ENCODE measurements at places on chromosomes 2 and 18. TPM values are rescaled to one million over a fixed set of nuclear protein-coding genes. Genes with fewer than 3 reads are reported as not detected.

- no peak for DNase-seq
Observed at GRCh38 chr2:57204364-57204763, 842.2 kb upstream of the VRK2 start.

DNA sequence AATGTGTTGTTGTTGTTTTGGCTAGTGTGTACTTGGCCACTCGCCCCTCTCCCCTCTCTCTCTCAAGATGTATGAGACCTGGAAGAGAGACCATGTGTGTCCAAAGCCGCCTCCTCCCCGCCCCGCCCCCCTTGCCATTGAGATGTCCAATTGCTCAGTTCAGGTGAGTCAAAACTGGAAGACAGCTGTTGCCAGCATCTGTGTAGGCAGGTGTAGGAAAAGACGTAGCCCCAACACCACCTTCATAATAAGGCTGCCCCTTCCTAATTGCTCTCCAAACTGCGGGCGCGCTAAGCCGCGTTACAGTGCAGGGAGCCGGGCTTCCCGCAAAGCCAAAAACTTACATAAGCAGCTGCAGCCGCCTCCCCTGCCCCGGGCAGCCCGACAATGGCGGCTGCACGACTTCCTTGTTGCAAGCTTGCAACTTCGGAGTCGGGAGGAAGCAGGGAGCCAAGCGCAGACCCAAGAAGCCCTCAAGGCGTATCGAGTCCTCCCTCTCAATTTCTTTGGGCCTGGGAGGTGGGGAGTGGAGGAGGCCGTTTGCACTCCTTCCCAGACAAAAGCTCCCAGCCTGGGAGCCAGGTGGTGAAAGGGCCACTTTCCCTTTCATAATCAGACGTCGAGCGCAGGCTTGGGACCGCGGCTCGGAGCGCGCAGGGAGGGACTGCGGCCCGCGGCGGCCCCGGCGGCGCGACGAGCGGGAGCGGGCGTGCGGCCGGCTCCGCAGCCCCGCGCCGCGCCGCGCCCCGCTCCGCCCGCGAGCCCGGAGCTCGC is 882 bp downstream of the ZBTB14 start:
- DNase-seq: peak; percentile 79

DNA sequence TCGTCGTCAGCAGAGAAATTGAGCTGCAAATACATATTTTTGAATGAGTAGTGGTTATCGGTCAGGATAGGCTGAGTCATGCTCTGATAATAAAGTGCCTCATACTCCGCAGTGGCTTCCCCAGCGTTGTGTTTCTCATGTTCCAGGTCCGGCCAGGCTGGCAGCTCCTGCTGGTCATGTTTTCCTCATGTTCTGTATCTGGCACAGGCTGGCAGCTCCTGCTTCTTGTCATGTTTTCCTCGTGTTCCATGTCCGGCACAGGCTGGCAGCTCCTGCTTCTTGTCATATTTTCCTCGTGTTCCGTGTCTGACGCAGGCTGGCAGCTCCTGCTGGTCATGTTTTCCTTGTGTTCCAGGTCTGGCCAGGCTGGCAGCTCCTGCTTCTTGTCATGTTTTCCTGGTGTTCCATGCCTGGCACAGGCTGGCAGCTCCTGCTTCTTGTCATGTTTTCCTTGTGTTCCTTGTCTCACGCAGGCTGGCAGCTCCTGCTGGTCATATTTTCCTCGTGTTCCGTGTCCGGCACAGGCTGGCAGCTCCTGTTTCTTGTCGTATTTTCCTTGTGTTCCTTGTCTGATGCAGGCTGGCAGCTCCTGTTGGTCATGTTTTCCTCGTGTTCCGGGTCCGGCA is 148.9 kb downstream of the ATP9B start:
- DNase-seq: no peak

DNA sequence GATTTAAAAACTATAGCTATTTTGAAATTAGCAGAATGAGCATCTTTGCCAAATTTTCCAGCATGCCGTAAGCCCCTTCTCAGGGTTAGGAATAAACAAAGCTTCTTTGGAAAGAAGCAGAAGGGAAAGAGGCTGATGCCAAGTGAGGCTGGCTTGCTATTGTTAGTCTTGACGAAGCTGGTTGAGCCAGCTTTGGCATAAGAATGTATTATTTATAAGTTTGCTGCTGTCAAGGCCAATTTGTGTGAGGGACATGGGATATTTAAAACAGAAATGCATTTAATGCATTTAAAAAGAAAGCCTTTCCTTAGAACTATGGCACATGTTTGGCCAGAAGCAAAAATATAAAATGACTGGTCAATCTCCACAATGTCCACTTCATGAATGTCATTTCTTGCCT is 52.5 kb upstream of the TTN start:
- DNase-seq: no peak

GRCh38 chr2:209663139-209663538 is 108.5 kb upstream of the UNC80 start:
- no peak for DNase-seq

ITGA6 gene
- 7.9 TPM for total RNA-seq

- DNase-seq: no peak
Observed at GRCh38 chr2:36820942-36821605, 124.6 kb downstream of the VIT start.

LMAN1 gene
- 134 TPM for total RNA-seq

DNA sequence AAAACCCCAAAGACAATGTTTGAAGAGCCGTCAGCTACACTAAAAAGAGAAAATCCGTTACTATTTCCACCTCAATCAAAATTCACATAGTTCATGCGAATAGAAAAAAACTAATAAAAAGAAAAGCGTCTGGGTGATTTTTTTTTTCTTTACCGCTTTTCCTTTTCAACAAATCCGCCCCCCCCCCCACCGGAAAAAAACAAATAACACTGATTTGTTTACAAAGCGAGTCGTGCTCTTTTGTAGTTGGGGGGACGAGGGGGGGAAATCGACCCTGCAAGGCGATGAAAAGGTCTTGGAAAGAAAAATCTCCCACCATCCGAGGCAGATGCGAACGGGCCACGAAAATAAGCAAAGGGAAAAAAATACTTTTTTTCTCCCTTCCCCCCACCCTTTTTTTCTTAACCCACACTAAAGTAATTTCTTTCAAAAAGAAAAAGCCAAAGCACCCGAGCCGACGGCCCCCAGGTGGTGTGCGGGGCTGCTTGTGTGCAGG is 638 bp downstream of the ZNF521 start:
- DNase-seq: no peak

SH3RF3 gene
- 1.4 TPM for total RNA-seq

Data from activated CD4-positive, alpha-beta T cell treated with anti-CD3 and anti-CD28 coated beads for 36 hours (primary cell).